Placental pericyte (primary cell): ENCODE measurements at places on chromosomes 5 and 9. TPM values are rescaled to one million over a fixed set of nuclear protein-coding genes. Genes with fewer than 3 reads are reported as not detected.

The HAPLN1 gene
- 1.1 TPM in 1 of 2 replicates, not detected in the other for total RNA-seq

The NRG2 gene
- total RNA-seq, result 0.22 and 1.0 TPM in 2 replicates

The VLDLR gene
- total RNA-seq, result 8.3 and 24.7 TPM in 2 replicates

The ADAMTS19 gene
- total RNA-seq, result 1.6 and 32.2 TPM in 2 replicates

The IRGM gene
- 0.57 TPM in 1 of 2 replicates, not detected in the other for total RNA-seq
